ENCODE measurements at places on chromosomes 11 and 22.
A peak's percentile ranks its signal among the peaks of the same experiment; 100 is the strongest.

- DNase-seq: no peak
Measured at GRCh38 chr11:77814848-77815247, 5.7 kb downstream of the RSF1 start.

DNA sequence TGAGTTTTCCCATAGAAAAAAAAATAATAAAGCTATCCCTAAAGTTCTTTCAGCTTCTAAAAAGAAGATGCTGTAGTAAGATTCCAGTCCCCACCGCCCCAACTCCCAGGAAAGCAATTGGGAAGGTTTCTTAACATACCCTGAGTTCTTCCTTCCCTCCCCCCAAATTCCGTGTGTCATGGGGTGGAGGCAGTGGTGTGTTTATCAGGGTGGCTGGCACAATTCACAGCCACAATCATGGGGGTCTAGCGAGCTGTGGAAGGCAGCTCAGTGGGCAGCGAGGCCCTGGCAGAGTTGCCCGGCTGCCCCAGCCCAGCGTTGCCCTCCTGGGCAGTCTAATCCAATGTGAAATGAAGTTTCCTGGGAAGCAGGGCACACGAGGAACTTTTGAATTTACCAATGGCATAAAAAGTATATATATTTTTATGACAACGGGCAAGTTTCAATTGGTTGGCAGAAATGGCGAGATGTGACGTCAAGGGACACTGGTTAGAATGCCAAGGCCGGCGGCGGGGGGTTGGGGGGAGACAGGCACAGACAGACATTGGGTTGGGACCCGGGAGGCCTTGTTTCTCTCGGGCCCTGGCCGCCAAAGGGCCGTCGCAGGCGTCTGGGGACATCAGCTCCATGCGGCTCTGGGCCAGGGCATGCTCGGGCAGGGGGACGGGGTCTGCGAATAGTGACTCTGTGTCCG lies 80.7 kb upstream of the PPARA start:
- no peak for DNase-seq

DNA sequence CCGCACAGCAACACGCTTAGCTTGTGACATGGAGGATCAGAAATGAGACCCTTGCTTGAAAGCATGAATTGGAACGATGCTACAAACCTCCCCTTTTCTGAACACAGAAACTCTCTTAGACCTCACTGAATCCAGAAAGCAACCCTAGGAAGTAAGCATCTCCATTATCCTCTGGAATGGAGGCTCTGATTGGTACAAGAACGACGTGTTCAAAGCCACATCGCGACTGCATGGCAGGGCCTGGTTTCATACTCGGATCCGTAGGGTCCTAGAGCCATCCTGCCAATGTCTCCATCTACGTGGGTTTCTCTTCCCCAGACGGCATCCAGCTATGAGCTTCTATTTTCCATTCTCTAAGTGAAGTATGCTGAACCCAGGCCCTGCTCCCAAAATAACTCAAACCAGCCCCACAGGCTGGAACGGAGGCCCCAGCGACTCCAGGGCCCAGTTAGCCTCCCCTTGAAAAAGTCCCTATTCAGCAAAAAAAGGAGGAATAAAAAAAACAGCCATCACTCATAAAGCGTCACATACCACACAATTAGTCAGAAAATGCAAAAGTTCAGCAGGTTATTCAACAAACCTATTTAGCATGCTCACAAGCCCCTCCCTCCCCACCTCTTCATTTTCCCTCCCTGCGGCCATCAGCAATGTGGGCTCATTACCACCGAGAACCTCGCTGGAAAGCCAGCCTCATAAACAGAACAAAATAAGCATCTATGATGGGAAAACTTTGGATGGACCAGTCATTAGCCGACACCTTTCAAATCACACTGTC lies 7.1 kb upstream of the MN1 start:
- DNase-seq: no peak

GRCh38 chr22:44188986-44189630 lies 8.4 kb downstream of the PARVG start:
- no peak for DNase-seq

GRCh38 chr11:1384199-1384970 lies 5.3 kb upstream of the BRSK2 start:
- DNase-seq: no peak

GRCh38 chr11:68552542-68552941 lies 92.0 kb downstream of the PPP6R3 start:
- no peak for DNase-seq

DNA sequence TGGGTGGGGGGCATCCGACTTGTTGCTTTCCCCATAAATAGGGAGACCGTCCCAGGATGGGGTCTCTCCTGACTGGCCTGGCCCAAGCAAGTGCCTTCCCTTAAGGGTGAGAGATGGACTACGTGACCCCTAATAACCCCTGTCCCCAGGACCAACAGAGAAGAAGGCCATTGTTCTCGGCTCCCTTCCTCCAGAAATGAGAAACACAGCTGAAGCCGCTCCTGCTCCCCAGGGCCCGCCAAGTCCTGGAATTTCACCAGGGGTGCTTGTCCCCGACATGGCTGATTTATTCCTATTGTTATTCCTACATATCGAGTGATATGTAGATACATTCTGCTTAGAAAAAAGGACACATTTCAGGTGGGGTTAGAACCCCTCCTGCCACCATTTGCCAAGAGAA lies 100.8 kb downstream of the TP53I11 start:
- no peak for DNase-seq

- DNase-seq: no peak
Measured at GRCh38 chr22:35852076-35852475, 134.4 kb downstream of the APOL5 start.

GRCh38 chr11:128616161-128616560 lies 28.8 kb upstream of the ETS1 start:
- no peak for DNase-seq

GRCh38 chr11:46285594-46286033 lies 8.2 kb downstream of the CREB3L1 start:
- no peak for DNase-seq

- peak; percentile 46 for DNase-seq
Measured at GRCh38 chr11:65639623-65640482, 2.0 kb downstream of the SIPA1 start.

- no peak for DNase-seq
Measured at GRCh38 chr11:78081583-78081982, 1.9 kb upstream of the NDUFC2 start.

- DNase-seq: no peak
Measured at GRCh38 chr11:31480930-31481329, 28.5 kb downstream of the IMMP1L start.

- DNase-seq: no peak
Measured at GRCh38 chr11:12746593-12747097, 72.4 kb downstream of the TEAD1 start.

GRCh38 chr11:64870176-64870892 lies 8.1 kb downstream of the EHD1 start:
- DNase-seq: no peak

GRCh38 chr22:41534219-41534618 lies 10.1 kb downstream of the POLR3H start:
- DNase-seq: no peak

DNA sequence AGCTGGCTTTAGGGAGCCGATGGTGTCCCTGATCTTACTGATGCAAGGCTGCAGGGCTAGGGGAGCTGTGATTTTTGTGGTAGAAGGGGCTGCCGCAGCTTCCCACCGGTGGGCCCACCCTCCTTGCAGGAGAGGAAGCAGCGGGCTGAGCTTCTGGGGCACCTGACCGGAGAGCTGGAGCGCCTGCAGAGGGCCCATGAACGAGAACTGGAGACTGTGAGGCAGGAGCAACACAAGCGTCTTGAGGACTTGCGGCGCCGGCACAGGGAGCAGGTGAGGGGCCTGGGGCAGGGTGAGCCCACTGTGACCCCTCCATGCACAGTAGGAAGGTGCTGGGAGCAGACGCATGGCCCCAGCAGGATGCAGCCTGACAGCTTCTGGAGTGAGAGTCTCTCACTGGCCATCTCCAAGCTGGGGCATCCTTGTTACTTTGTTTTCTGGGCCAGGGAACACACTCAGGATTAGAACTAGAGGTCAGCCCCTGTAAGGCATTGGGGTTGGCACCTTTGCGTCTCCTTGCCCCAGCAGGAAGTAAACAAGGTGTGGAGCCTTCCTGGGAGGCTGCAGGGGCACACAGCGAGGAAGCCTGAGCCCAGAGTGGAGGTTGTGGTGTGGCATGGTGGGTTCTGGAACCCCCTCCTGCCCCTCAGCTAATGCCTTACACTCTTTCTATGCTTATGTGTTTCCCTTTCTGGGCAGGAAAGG lies 66.7 kb downstream of the CEP164 start:
- DNase-seq: no peak

DNA sequence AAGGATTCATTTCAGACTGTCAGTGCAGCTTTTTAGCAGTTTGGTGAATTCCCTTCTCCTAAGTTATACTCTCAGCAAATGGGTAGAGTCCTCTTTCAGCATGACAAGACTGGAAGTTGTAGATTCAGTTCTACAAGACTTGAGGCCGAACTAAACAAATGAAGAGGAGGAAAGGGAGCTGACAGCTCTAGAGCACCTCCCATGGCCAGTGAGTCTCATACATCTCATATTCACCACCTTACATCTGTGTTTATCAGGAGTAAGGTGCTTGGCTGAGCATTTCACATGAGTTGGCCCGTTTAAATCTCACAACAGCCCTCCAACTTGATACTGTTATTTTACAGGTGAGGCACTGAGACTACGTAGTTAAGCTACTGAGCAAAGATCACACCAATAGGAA lies 30.4 kb downstream of the SEZ6L start:
- DNase-seq: no peak

DNA sequence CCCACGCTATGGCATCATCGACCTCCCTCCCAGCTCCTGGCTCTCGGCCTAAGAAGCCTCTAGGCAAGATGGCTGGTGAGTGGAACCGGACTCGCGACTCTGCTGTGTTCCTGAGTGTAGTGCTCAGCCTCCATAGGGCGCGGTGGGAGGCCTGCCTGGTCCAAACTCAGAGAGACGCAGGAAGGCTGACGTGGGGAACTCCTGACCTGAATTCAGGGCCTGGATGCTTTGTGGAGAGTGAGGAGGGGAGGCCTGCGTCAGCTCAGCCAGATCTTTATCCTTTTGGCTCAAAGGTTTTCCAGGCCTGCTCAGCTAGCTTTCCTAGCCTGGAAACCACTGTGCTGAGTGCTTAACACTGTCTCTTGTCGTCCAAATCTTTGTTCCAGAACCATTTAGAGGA lies 8.0 kb downstream of the TIRAP start:
- DNase-seq: no peak

DNA sequence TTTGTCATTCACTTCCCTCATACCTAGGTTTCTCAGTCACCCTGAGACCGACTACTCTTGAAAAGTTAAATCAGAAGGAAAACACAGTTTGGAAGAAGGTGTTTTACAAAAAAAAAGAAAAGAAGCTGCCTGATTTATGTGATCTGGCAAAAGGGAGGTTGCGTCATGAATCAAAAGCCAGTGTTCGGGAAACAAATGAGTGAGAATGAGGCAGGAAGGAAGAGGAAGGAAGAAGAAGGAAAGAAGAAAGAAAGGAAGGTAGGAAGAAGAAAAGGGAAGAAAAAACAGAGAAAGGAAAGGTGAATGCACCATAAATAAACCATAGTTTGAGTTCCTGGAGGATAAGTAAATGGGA lies 314.6 kb downstream of the BLID start:
- DNase-seq: no peak

DNA sequence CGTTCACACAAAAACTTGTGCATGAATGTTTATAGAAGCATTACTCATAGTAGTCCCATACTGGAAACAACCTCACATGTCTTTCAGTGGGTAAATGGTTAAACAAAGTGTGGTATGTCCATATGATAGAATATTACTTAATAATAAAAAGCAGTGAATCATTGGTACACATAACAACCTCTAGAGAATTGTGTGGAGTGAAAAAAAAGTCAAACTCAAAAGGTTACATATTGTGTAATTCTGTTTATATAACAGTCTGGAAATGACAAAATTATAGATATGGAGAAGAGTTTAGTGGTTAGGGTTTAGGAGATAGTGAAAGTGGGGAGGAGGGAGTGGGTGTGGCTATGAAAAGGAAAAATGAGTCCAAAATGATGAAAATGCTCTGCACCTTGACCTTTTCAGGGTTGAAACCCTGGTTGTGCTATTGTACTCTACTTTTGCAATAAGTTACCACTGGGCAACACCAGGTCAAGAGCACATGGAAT lies 243.4 kb upstream of the DDI1 start:
- DNase-seq: no peak

- no peak for DNase-seq
Measured at GRCh38 chr11:99257131-99257530, 236.4 kb downstream of the CNTN5 start.

GRCh38 chr22:26377170-26377830 lies 51.8 kb upstream of the ASPHD2 start:
- no peak for DNase-seq

DNA sequence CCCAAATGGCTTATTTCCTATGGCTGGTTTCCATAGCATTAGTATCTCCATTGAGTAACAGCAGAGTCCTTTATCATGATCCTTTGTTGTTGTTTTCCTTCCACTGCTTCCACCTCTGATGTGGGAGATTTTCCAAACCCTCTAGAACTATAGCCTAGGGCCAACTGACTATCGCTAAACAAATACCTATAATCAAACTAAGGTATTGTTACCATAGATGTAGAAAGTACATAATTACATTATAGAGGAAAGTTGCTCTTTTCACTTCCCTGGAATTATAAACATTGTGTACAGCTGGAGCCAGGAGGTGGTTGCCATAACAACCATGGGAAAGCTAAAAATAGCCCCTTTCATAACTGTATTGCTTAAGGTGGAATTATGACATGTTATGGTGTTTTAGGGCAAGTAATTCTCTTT lies 47.0 kb upstream of the ALKBH3 start:
- no peak for DNase-seq

DNA sequence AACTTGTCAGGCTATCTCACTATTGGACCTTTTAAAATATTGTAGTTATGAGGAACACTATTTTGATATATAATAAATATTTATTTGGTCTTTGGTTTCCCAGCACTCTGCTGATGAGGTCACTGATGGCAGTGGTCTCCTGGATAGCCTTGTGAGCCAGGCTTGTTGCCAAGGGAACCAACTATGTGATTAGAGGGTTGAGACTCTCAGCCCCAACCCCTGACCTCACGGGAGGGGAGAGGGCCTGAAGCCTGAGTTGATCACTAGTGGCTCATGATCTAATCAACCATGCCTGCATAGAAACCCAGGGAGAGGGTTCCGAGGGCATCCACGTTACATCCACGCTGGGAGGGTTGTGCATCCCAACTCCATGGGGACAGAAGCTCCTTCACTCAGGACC lies 10.8 kb downstream of the PANX1 start:
- no peak for DNase-seq

GRCh38 chr11:64534391-64534801 lies 56.6 kb upstream of the SLC22A12 start:
- DNase-seq: no peak

DNA sequence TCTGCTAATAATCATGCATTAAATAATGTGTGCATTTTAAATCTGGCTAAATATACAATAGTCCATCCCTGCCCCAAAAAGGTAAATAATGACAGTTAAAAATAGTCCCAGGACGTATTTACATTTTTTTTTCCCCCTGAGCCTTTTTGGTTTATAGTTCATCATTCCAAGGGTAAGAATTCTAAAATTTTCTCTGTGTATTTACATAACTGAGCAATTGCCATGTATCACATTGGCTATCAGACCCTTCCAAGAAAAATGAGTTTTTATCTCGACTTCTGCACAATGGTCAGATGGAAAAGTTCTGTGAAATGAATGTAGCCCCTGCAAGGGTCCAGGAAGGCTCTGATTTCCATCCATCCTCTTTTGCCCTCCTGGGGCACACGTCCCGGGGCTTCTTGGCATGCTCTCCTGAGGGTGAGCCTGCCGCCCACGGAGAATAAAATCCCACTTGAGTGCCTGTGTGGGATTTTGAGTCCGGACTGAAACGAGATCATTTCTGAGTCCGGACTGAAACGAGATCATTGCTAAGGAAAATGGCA lies 94.1 kb upstream of the ANO1 start:
- DNase-seq: no peak

- no peak for DNase-seq
Measured at GRCh38 chr11:29317694-29318093, 699.1 kb downstream of the KCNA4 start.

All from activated CD8-positive, alpha-beta memory T cell treated with anti-CD3 and anti-CD28 coated beads for 1 hour (primary cell).